A172 (cell line): ENCODE measurements at places on chromosomes 11 and 22. TPM values are rescaled to one million over a fixed set of nuclear protein-coding genes. Genes with fewer than 3 reads are reported as not detected.

DNA sequence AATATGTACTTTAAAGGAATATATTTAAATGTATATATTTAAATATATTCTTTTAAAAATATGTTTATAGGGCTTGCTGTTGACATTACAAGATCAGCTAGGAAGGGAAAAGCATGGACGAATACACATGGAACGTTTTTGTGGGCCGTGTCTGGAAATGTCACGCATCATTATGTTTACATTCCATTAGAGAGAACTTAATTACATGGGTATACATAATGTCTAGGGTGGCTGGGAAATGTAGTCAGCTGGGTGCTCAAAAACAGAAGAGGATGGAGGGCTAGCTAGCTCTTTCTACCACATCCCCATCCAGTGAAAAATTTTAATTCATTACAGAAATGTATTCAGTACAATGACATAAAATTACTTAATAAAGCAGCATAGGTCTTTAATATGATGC, 371.2 kb downstream of the DYNC2H1 start:
- no peak for DNase-seq

DNA sequence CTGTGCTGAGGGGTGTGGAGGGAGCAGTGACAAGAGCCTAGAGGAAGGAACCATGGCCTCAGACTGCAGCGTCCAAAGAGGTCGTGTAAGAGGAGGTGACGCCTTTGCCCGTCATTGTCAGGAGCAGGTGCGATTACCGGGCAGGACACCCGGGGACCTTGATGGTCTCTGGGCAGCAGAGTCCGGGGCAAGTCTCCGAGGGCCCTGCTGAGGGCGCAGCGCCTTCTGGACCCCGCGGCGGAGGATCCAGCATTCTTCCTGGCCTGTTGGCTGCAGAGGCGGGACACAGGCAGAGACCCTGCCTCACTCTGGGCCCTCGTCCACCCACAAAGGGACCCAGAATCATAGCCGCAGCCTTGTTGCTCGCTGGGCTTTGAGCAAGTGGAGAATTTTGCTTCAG, 1168.8 kb downstream of the BRD1 start:
- no peak for DNase-seq

DNA sequence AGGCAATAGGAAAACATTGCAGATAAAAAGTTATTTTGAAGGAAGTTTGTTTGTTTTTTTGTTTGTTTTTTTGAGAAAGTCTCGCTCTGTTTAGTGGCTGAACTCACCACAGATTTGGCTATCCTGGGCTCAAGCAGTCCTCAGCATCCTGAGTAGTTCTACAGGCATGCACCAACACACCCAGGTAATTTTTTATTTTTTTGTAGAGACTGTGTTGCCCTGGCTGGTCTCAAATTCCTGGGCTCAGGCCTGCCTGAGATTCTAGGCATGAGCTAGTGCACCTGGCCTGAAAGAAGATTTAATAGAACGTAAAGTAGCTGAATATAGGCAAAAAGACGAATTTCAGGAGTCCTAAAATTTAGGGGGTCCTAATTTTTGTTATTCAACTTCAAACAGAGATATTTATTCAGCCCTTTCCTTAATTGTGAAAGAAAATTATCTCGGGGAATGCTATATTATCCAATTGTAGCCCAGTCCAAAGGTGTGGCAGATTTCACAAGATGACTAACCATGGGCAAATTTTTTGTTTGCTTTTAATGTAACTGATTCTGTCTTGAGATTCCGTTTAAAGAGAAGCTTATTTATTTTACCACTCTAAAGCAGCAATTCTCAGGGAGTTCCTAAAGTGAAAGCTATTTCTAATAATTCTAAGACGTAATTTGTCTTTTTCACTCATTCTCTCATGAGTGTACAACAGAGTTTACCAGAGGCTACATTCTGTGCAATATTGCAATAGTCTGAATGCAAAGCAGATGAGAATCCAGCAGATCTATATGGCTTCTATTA, 940 bp downstream of the IL18 start:
- DNase-seq, result no peak

DNA sequence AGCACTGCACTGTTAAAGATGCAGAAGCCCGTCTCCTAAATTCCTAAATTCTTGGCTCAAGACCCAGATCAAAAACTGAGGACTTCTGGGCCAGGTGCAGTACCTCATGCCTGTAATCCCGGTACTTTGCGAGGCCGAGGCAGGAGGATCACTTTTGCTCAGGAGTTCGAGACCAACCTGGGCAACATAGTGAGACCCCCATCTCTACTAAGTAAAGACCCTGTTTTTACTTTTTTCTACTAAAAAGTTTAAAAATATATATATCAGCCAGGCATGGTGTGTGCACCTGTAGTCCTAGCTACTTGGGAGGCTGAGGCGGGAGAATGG, 29.7 kb downstream of the PDGFB start:
- DNase-seq, result no peak

GRCh38 chr22:39098026-39098425, 982 bp downstream of the APOBEC3H start:
- DNase-seq, result no peak

DNA sequence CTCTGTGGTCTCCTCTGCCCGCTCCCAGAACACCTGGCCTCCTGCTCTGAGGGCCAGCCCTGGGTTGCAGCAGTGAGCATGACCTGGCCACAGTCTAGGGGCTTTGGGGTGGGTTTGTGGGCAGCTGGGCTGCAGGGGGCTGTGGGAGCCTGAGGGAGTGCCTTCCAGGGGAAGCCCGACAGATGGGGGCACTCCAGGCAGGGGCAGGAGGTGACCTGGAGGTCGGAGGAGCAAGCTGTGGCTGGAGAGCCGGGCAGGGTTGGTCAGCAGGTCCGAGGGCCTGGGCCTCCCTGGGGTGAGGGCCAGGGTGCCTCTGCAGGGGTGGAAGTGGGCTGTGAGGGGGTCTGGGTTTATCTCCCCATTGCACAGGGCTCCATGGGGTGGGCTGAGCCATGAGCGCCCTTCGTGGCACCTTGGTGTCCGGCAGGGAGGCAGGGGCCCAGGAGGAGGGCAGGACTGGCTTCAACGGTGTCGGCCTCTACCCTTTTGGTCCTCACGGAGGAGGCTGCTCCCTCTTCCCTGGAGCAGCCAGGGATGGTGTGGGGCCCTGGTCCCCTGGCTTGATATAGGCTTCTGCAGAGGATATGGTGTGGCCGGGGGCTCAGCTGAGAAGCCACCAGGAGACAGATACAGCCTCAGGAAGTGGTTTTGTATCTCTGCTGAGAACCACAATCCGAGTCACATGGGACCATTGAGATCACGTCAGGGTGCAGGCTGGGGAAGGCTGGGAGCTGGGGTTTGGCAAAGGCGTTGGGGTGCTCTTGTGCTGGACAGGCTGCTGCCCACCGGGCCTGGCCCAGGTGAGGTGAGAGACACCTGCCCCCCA, 22.3 kb downstream of the KCNQ1 start:
- peak; percentile 31 for DNase-seq

DNA sequence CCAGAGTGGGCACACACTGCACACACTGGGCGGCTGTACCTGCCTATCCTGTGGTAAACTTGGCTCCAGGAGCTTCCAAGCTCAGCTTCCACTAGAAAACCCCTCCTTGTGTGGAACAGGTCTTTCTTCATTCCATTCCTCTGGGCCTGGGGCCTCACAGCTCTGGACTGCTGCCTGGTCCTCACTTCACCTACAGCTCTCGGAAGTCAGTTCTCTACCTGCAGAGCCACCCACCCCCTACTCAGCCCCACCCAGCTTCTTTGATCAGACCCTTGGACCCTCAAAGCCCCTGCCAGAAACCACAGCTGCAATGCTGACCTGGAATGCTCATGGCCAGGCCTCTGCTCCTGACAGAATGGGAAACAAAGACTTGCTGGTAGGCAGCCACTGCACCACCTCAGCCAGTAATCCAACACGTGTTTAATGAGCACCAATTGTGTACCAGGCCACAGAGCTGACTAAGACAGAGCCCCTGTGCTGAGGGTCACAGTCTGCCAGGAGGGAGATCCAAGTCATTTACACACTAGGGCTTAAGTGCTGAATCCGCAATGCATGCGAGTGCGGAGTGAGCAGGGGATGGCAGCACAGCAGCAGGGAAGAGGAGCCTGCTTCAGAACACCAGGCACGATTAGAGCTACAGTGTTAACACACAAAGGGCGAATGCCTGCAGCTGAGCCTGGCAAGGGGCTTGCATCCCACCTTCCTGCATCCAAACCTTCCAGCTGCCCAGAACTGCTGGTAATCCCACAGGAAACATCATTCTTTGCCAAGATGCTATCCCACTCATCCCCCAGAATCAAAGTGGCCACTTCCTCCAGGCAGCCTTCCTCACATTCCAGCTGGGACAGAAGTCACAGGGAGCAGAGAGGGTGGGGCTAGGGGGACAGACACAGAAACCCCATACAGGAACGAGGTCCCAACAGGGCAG, 4.6 kb downstream of the GNB1L start:
- no peak for DNase-seq

DNA sequence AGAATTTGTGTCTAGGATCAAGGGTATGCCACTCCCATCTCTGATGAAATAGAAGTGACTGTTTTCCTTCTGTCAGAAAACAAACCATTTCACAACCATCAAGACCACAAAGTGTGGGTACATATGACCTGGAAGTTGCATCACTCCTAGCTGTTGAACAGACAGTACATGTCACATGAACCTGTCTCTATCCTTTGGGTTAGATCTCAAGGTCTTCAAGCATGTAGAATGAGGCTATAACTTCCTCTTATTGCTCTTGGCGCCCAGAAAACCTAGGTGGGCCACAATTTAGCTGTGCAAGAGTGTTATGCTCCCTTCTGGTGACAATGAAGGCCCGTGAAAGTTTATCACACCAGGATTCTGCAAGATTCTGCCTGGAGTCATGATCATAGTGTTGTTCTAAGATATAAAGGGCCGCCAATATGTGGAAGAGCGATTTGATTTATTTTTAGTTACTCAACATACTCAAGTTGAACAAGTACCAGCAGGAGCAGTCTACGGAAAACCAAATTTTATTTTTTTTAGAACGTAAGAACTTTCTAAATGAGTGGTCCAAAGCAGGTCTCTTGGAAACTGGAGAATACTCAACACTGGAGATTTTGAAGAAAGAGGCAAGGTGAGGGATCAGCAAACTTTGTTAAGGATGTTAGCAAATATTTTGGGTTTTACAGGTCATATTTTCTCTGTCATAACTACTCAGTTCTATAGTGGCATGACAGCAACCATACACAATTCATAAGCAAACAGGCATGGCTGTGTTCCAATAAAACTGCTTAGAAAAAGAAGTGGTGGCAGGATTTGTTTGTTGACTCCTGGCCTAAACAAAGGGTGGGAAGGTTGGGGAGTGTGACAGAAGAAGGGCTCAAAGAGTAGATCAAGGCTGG, 101.8 kb downstream of the USP35 start:
- DNase-seq, result peak; percentile 8

GRCh38 chr11:13944016-13944415, 18.5 kb upstream of the SPON1 start:
- no peak for DNase-seq

- no peak for DNase-seq
These were observed 4.0 kb downstream of the AIFM3 start for GRCh38 chr22:20970939-20971657.

DNA sequence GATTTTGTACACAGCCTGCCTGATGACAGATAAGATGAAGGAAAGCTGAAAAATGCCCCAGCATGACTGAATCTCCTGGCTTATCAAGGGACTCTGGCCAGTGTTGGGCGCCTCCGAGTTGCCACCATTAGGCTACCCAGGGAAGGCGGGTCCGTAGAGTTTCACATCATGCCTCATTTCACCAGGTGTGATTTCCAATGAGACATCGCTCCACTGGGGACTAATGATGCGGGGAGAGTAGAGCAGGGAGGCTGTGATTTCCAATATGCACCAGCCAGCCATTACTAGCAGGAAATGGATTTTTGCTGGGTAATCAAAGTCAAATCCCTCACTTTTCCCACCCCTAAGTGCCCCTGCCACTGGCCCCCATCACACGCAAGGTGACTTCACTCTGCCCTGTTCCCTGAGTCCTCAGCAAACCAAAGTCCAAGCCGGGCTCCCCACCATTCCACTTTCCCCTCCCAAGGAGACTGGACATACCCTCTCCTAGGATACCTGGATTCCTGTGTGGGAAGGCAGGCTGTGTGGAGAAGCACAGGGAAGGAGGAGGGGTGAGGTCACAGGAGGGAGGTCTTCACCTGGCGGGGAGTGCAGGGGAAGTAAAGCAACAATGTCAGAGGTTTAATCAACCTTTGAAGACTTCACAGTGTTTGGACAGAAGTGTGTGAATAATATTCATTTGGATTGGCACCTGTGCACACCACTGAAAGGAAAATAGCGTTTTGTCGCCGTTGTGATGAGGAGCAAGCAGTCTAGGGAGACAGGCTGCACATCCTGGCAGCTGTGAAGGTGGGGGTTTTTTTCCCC, 613.3 kb upstream of the CADM1 start:
- no peak for DNase-seq

GRCh38 chr11:116994195-116994594, 104.0 kb downstream of the SIK3 start:
- DNase-seq, result no peak

- no peak for DNase-seq
These were observed 470.5 kb upstream of the CADM1 start for GRCh38 chr11:115974703-115975102.

- DNase-seq, result no peak
These were observed 48.6 kb downstream of the ARFGAP3 start for GRCh38 chr22:42808521-42808920.

DNA sequence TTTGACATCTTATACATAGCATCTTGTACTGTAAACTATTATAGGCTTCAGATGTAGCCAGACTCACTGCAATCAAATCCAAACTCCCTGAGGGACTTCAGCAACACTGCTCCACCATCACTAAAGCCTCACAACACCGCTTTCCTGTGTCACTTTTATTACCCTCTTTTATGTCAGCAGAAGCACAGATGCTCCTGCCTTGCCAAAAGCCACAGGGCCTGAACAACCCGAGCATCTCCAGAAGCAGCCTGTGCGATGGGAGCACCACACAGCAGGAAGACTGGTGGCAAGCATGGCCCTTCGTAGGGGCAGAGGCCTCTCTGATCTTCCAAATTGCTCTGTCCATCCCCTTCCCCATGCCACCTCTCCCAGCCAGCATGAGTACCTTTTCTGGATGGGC, 22.9 kb downstream of the TMEM123 start:
- no peak for DNase-seq

DNA sequence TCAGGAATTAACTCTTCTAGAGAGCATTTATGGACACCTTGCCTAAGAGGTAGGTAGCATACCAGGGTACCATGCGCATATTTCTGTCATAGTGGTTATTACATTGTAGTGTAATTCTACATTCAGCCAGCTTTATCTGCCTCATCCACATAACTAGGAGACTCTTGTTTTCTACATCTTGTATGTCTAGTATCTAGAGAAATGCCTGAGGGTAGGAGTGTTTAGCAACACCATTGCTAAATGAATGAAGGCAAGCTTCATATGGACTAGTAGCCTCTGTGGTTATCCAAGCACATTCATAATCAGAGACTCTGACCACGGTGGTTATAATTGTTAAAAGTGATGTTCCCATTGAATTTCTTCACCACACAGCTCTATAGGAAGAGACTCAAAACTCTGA, 107.9 kb downstream of the NTM start:
- DNase-seq, result no peak

Gene NFAM1
- total RNA-seq, result 0.02 TPM in 1 of 2 replicates, not detected in the other

Gene ASCL2
- total RNA-seq, result not detected in 2 replicates

Gene POTEH
- 0.05 TPM in 1 of 2 replicates, not detected in the other for total RNA-seq

Gene SYT7
- 0.12 and 0.26 TPM in 2 replicates for total RNA-seq

Gene RIBC2
- total RNA-seq, result not detected in 2 replicates

Gene FAM181B
- total RNA-seq, result not detected in 2 replicates

Gene ANO1
- 1.8 and 2.6 TPM in 2 replicates for total RNA-seq

Gene ANO9
- total RNA-seq, result 0.19 TPM in 1 of 2 replicates, not detected in the other

Gene INPP5J
- total RNA-seq, result 0.33 and 1.3 TPM in 2 replicates

Gene TMEM191B
- total RNA-seq, result 0.55 TPM in 1 of 2 replicates, not detected in the other

Gene TIMP3
- total RNA-seq, result 9.0 and 17.6 TPM in 2 replicates
